ENCODE measurements at places on chromosomes 7 and 10.

DNA sequence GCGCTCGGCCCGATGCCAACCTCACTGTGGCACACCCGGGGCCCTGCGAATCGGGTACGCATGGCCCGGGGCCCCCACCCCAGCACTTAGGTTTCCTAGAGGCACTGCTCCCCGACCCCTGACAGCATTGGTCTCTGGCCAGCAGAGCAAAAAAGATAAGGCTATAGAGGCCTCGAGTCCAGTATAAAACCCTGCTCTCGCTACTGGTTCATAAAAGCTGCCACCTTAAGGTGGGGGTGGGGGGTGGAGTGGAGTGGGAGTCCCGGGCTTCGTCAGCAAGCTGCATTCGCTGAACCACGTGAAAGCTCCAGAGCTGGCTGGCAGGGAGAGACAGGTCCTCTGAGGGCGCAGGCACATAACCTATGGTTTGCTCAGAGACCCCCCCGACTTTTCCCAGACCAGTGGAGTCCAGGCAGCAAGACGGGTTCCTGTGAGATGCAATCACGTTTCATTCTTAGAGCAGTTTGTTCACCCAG is 1.3 kb downstream of the KAZALD1 start:
- no peak for DNase-seq

DNA sequence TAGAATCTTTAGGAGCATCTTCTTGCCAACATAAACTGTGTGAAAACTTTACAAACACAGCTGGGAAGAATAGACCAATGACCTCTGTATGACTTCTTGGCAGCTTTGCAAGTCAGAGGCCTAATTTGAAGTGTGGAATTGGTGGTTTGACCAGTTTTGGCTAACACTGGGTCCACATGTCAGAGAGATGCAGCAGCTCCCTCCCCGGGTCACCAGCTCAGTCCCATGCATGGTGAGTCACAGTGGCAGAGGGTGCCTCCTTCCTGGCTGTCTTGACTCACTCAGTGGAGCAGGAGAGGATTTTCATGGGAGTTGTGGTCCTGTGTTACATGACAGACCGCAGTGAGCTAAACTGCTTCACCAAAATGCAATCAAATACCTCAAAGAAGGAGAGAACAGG is 8.2 kb upstream of the STARD3NL start:
- no peak for DNase-seq

DNA sequence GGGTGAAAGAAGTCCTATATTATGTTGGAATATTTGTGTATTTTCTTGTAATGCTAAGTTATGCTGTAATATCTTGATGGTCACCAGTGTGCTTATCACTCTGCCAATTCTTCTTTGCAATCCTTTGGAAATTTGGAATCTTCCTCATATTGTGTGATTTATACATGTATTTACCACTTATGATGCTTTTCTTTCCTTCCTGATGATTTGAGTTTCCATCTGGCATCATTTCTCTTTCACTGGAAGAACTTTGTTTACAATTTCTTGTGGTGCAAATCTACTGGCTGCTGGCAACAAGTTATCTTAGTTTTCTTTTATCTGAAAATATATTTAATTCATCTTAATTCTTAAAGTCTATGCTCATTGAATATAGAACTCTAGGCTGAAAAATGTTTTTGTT is 29.2 kb downstream of the CFAP69 start:
- DNase-seq: no peak

GRCh38 chr7:157656195-157656769 is 319.5 kb downstream of the DNAJB6 start:
- DNase-seq: no peak

DNA sequence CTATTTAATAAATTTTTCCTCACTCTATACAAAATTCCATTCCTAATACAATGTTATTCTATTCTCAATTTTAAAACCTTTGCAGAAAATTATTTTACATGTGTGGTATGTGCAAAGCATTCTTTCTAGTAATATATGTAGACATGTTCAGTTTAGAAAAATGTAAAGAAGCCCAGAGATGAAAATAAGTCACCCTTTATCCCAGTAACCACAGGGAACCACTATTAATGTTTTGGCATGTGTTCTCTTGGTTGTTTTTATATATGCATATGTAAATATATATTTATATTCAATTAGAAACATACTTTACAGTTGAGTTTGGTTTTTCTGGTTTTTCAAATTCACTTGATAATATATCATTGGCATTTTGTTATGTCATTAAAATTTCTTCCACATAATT is 14.8 kb upstream of the GLCCI1 start:
- no peak for DNase-seq

- no peak for DNase-seq
These were observed 275.7 kb downstream of the GPR37 start for GRCh38 chr7:124489925-124490324.

DNA sequence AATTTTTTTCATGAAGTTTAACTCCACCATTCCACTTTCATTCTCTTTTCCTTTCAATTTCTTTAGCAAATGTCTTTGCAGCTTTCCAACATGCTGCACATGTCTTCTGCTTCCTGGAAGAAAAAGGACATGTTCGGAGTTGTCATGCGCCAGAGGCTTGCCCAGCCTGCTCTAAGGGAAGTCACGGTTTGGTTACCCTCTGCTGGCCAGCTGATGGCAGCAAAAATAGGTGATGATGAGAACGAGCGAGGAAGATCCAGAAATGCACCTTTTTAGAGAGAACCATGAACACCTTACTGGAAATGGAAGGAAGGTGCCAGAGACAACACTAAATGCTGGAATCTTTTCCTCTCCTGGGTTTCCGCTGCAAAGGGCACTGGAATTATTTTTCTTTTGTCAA is 4.9 kb upstream of the ZSCAN21 start:
- peak; percentile 37 for DNase-seq

DNA sequence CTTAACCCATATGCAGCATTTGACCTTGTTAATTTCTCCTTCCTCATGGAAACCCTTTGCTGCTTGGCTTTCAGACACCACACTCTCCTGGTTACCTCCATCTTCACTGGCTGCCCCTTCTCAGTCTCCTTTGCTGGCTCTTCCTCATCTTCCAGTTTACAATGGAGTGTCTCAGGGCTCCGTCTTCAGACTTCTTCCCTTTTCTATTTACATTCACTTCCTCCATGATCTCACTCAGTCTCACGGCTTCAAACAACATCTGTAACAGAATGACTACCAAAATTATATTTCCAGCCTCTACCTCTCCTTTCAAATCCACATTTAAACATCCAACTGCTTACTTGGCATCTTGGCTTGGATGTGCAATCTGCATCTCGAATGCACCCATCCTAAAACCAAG is 140.4 kb downstream of the DKK1 start:
- DNase-seq: no peak

DNA sequence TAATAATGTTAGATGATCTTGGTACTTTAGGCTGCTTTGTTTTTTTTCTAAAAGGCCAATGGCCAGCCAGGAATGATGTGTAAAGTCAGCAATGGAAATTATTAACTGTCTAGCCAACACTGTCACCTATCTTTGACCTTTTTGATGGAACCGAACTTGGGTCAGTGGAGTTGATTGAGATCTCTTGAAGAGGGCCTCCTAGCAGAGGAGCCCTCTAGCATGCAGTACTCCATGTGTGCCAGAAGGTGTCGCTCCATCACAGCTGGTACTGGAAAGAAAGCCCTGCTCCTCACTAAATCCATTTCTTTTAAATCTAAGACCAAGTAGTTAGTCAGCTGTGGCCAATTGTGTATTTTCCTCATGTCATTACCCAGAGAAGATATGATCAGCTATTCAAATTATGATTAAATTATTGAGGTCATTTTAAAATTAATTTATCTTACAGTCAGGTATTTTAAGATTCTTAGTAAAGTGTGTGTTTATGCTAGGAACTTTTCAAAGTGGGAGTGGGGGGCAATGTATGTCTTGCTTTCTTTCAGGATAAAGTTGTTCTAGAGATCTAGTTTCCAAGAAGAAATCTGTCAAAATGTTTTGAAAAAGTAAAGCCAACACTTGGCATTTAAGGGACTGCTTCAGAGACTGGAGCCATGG is 33.1 kb upstream of the CROT start:
- no peak for DNase-seq

- no peak for DNase-seq
These were observed 6.2 kb upstream of the TMEM243 start for GRCh38 chr7:87225696-87226095.

GRCh38 chr7:26388256-26388655 is 96.6 kb downstream of the SNX10 start:
- DNase-seq: no peak

DNA sequence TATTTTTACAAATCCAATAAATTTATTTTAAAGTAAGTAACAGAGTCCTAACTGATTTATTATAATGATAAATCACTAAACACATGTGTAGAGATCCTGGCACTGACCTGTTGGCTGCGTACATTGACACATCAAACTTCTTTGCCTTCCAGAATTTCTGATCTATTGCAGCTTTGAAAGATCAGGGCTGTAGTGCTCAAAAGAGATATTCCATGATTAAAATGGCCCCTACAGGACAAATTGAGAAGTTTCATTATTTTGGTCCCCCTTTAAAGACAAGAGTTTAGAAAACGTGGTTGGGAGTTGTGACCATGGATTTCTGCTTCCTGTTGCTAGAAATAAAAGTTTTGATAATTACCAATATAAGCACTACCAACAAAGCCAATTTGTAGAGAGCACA is 87.7 kb upstream of the PDK4 start:
- DNase-seq: no peak

- no peak for DNase-seq
These were observed 27.2 kb downstream of the CCM2 start for GRCh38 chr7:45026984-45027773.

GRCh38 chr7:142739923-142740492 is 9.3 kb upstream of the PRSS1 start:
- DNase-seq: no peak

DNA sequence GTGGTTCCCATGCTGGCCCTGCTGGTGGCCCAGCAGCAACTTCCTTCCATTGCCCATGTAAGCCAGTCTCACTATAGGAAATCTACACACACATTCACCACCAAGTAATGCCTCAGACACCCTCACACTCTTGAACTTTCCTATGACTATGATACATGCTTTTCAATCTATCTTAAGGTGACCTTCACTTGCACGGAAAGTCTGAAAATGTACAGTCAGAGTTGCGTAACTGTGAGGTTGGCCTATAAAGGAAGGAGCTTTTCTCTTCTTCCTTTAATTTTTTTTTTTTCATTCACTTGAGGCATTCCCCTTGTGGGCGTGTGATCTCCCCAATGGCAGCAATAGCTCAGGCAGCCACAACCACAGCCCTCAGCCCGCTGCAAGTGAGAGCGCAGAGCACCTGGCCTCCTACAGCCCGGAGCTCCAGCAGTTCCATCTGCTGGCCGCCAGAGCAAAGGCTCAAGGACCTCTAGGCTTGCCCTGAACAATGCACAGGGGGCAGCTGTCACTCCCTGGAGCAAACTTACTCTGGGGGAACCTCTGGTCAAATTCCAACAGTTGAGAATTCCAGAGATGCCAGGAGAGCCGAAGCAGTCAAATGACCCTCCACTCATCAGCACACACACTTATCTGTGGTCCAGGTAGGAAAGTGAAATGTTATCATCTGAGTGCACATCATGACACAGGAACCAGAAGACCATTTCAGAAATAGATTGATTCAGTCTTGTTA is 123.1 kb upstream of the ADO start:
- no peak for DNase-seq

GRCh38 chr10:14116021-14116420 is 214.7 kb downstream of the FRMD4A start:
- DNase-seq: no peak

DNA sequence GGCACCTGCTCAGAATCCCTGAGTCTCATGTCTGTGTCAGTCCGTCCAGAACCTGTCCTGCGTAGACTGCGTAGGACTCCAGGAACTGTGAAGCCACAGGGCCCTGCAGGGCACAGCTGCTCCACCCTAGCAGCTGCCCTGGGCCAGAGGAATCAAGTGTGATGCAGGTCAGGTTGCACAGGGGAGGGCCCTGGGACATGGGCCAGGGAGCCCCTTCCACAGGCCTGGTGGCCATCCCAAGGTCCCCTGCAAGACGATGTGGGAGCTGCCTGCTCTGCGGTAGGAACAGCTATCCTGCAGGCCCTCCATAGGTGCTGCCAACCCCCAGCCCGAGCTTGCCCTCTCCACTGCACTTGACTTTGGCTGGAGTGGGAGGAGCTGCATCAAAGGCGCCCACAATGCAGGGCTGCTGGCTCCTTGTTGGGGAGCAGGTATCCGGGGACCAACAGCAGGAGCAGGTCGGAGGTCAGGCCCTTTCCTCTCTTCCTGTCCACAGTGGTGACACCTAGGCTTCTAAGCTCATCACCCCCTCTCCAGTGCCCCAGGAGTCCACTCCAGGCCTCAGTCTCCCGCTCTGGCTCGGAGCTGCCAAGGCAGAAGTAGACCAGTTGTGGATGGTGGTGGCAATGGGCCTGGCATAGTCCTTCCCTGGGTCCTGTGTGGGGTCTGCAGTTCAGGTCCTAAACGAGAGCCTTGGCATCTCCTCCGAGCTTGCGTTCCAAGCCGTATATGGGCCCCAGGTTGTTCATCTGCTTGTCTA is 149.1 kb downstream of the MAPK8 start:
- no peak for DNase-seq

GRCh38 chr7:34772296-34772938 is 114.4 kb downstream of the NPSR1 start:
- DNase-seq: no peak

DNA sequence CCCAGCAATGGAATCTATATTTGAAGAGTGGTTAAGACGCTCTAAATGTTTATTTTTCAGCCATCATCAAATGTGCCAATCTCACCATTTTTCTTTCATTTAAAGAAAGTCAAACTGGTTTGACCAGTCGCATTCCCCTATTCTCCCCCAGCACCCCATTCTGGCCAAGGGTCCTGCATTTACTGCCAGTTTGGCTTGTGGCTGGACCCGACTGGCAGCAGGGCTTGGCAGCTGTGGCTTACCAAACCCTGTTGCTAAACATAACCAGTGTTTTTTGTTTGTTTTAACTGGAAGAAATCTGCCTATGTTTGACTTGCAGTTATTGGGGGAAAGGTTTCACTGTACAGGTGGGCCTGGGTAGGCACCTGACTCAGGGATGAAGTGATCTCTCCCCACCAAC is 116.3 kb downstream of the CYP26A1 start:
- no peak for DNase-seq

- DNase-seq: no peak
These were observed 761.5 kb upstream of the POM121L12 start for GRCh38 chr7:52273685-52274610.

- no peak for DNase-seq
These were observed 45.2 kb downstream of the VPS41 start for GRCh38 chr7:38863601-38864291.

GRCh38 chr10:11604865-11605650 is 6.4 kb downstream of the USP6NL start:
- DNase-seq: no peak

DNA sequence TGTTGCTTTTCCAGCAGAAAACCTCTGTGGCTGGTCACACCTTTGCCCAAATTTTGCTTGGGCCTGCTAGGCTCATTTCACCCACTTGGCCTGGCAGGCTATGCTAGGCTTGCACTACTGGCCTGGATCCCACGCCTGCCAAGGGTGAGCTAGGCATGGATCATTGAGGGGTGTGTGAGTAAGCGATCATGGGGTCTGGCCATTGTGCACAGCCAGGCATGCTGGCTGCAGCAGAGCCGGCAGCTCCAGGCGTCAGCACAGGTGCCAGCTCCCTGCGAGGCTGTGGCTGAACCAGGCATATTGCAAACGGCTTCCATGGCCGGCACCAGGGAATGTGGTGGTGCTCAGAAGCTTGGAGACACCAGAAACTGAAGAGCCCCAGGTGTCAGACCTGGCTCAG is 19.2 kb downstream of the CFAP70 start:
- DNase-seq: no peak

Measured in 8988T (cell line).